Non-pigmented ciliary epithelial cell (primary cell): ENCODE measurements at places on chromosomes 11 and 22.

DNA sequence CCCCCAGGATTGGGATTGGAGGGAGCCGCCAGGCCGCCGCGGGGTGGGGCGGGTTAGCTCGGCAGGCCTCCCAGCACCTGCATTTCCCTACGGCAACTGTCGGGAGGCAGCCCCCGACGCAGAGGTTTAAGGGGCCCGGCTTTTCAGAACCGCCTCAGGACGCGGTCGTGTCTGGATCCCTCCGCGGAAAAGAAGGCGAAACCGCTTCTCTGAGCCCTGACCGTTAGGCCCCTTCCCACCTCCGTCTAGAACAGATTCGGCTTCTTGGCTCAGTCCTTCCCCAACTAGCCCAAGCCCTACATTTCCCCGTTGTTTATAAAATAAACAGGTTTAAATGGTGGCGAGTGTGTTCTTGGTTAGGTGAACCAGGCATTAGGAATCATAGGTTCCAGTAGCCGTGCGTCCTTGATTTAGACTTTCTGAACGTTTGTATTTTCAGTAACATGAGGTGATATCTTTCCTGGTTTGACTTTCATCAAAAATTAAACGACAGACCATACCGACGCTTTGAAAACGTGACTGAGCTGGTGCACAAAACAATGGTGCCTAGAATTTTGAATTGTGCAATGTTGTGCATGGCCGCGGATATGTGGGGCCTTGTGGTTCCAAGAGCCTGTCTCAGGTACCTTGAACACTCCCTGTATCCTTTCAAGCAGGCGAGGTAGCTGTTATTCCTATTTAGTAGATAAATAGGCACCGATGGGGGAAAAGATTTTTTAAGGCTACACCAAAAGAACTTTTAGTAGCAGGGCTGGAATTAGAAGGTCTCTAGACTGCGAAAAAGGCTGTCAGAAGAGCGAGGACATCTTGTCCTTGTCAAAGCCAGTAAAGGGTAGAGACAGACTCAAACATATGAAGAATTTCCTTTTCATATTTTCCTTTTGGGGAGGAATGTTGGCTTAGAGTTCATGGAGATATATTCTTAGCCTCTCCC, 1.2 kb upstream of the HSPA8 start:
- no peak for DNase-seq

DNA sequence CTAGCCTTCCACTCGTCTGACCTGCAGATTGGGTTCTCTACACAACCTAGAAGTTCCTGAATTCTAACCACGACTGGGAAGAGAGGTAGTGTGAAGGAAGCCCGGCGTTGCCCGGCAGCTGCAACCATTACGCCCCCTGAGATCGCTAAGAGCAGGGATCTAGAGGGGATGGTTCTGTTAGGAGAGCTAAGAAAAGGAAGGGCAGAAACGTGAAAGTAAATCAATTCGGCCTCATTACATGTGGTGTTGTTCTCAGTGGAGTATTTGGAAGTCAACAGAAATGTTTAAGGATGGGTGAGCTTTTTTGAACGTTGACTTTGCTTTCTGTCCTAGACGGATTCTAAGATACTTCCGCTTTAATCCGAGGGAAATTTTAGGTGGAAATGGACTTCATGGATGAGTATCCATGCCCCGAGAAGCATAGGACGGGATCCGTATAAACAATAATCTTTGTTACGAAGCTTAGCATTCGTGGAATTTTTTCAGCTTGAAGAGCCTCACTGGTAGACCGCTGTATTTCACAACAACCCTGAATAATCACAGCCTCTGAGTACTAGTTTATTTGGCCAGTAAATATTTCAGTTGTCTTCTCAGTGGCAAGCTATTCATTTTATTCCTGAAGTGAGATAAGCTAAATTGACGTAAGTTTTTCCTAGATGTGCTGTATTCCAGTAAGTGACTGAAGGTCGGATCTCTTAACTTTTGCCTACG, 629 bp downstream of the ATP5MG start:
- DNase-seq, result peak; percentile 75

DNA sequence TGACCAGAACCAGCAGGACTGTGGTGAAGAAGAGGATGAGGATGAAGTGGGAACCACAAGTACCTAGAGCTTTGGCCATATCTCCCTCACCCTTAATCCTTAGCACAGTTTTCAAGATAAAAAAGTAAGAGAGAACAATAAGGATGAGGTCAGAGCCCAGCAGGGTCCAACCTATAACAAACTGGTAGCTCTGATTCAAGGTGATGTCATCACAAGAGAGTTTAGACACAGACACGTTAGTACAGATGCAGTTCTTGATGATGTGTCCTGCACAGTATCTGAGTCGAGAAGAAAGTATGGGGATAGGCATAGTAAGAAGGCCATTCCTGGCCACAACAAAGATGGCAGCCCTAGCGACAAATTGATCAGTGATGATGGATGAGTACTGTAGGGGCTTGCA, 586 bp downstream of the OR56A5 start:
- DNase-seq, result no peak

DNA sequence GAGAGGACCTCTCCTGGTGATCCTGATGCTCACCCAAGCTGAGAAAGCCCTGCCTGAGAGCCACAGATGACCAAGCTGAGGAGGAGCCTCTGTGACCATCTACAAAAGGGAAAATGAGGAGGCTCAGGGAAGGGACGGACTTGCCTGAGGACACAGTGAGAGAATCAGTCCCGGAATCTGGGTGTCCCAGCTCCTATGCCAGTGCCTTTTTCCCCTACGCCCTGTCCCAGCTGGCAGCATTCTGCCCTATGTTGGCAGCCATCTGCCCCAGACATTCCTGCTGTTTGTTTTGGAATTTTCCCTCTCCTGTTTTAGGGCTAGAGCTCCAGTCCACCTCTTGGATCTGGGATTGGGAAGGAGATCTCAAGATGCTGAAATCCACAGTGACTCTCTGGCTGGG, 54.6 kb downstream of the C11orf58 start:
- DNase-seq, result no peak

GRCh38 chr22:39422101-39422500, 22.5 kb downstream of the TAB1 start:
- DNase-seq, result no peak

DNA sequence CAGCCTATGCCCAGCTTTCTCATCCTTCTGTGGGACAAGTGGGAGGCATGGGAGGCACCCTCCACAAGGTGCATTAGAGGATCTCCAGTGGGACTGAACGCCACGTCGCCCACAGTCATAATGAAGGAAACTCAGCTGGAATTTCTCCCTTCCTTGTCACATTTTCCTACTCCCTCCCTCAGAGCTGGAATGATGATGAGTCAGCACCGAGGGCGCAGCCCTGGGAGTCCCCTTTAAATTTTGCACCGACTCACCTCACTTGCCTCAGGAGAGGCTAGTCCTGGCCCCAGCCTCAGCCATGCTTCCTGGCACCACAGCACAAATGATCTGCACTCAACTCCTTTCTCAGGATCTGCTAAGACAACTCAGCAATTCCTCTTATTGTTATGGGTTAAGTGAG, 34.3 kb downstream of the DBX1 start:
- no peak for DNase-seq

DNA sequence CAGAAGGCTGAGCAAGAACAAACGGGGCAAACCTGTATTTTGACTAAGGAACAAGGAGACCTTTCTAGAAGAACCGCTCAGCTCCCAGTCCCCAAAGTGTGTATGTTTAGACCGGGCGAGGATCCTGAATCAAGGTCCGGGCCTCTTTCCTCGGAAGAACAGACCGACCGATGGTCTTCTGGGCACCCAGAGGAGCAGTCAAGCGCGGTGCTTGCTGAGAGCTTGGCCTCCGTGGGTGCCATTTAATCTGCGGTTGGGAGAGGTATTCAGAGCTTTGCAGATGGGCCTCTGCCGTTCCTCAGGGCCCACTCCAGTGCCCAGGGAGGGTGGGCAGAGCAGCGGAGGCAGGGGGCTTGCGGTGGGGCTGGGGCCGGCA, 26.5 kb upstream of the ATXN10 start:
- no peak for DNase-seq

- DNase-seq, result no peak
Measured at GRCh38 chr11:101692980-101693379, 109.2 kb upstream of the TRPC6 start.

DNA sequence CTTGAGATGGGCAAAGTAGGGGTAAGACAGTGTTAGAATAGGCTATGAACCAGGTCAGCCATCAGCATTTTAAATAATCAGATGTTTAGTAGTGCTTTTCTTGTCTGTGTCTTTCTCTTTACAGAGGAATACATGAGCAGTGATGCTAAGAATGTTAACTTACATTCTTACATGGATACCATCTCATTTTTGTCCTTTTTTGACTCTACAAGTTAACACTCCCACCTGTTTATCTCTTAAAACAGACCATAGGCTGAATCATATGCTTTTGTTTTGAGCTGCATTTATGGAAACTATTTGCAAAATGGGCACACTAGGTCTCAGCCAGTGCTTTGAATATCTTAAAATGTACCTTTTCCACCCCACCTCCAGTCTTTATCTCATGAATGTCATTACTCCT, 25.6 kb upstream of the ADSL start:
- DNase-seq, result no peak

GRCh38 chr11:128916681-128917080, 25.5 kb downstream of the KCNJ5 start:
- no peak for DNase-seq

DNA sequence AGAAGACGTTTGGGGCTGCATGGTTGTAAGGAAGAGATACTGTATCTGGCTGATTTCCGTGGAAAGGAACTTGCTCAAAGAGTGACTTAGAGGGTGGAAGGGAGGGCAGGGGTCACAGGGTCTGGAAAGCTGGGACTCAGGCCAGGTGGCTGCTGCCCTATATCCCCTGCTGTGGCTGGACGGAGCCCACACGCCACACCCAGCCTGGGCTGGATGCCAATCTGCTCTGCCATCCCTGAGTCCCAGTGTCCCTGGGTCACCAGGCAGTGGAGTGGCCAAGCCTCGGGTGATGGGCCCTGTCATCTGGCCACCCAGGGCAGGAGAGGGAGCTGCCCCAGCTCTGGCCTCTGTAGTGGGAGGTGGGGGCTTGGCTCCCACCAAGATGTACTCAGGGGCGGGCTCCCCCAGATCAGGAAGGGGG, 26.5 kb upstream of the KRTAP5-7 start:
- no peak for DNase-seq

GRCh38 chr11:18063125-18063524, 17.1 kb upstream of the TPH1 start:
- DNase-seq, result no peak

- no peak for DNase-seq
Measured at GRCh38 chr22:30249049-30250038, 2.8 kb upstream of the LIF start.
